NCI-H510A treated with DMSO at 0.1 percent for 48 hours (cell line): ENCODE measurements at places on chromosomes 4 and X.

DNA sequence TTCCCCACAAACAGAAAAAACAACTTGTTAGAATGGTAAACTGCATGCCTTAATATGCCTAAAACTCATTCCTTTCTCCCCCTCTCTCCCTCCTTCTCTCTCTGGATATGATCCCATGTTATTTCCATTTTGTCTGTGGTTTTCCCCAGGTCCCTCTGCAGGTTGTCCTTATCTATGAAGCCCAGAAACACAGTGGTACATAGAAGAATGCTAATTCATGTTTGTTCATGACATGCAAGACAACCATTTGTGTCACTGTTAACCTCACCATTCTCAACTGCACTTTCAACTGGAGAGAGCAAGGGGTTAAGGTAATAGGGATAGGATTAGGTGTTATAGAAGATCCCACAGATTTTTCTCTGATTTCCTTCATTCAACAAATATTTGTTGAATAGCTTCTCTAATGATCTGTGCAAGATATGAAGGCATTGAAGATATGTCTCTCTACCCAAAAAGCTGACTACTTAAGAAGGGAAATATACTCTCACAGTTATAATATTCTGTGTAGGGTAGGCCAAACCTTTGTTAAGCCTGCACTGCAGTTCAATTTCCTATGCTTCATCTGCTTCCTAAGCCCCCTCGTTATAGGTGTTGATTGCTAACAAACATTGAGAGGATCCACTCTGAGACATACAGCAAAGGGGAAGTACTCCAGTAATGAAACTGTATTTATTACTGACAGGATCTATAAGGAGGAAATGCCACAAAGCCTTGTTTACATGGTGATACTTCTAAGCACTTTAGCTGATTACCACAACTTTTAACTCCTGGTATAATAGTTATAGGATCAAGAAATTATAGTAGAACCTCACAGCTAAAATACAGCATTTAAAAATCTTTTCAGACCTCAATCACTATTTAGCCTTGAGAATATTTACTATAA lies 96.1 kb downstream of the FRYL start:
- DNase-seq, result peak; percentile 14

GRCh38 chr4:151519728-151520415 lies 110.9 kb downstream of the FHIP1A start:
- DNase-seq, result no peak

DNA sequence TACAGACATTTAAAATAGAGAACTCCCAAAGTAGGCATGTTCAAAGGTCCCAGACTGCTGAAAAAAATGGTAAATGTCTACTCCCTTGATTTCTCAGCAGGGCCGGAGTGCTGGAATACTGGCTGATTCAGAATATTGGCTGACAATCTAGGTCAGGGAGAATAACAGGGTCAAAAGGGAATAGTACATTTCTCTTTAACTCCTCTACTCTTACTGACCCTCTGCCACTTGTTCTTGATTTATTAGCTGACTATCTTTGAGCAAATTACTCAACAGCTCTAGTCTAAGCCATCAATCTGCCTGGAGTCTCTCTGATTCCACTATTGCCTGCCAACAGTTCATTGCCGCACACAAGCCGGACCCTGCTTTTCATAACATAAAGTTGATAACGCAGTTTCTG lies 19.7 kb upstream of the NWD2 start:
- DNase-seq, result no peak

DNA sequence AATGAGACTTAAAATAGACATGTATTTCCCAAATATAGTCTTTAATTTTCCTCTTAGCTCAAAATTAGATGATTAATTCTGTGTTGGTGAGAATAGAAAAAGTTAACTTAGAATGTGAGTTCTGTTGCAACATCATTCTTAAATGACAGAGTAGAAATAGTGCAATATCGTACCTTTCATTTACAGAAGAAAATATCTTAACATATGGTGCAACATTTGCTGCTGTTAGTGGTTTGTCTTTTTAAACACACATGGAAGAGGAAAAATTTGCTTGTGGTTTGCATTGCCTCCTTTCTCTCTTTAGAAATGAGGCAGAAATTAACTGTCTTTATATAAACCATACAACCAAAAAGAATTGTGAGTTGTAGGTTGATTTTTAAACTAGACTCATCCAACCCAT lies 39.3 kb upstream of the FHDC1 start:
- DNase-seq, result no peak

DNA sequence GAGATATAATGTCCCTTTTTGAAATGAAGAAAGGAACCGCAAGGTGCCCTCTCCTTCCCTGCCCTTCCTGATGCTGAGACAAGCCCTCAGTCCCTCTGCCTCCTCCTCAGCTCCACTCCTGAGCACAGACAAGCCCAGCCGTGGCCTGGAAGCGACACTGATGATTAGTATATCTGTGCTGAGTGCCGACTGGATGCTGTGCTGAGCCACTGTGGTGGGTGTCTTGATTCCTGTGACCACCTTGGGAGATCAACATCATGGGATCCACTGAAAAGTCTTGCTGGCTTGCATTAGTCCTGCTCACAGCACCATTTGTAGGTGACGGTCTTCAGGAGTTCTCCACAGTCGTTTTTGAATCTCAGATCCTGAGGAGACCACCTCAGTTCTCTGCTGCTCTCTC lies 59.5 kb upstream of the HGFAC start:
- DNase-seq, result no peak

- no peak for DNase-seq
These were observed 19.7 kb upstream of the ACSL1 start for GRCh38 chr4:184845367-184846021.

DNA sequence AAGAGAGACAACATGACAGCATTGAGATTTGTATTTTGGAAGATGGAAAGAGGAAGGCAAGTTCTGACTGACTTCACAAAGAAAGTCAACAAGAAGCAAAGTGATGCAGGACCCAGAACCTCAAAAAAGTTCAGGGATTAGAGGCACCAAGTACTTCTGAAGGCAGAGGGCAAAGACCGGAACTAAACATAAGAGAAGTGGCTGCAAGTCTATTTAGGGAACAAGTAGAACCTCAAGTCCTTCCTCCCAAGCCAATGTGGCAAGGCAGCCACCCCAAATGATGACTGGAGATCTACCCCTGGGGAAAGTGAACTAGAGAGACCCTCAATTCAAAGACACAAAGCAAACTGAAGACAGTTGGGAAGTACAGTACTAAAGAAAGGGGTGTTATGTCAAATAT lies 46.6 kb downstream of the SLC39A8 start:
- DNase-seq, result no peak

DNA sequence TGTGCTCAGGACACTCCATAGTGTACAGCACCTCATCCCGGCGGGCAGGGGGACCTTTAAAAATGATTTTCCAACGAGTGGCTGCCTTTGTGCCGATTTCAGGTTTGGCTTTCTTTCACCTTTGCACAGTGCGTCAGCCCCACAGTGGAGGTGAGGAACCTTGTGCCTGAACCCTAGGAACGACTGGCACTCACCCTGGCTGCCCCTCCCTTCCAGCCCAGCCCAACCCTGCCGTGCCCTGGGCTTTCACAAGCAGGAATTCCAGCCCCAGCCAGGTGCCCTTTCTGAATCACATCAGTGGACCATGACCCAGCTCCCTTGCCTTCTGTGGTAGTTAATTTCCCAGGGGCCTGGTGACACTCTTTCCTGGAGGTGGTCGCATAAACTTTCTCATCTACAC lies 1.3 kb downstream of the TMEM164 start:
- DNase-seq, result no peak

DNA sequence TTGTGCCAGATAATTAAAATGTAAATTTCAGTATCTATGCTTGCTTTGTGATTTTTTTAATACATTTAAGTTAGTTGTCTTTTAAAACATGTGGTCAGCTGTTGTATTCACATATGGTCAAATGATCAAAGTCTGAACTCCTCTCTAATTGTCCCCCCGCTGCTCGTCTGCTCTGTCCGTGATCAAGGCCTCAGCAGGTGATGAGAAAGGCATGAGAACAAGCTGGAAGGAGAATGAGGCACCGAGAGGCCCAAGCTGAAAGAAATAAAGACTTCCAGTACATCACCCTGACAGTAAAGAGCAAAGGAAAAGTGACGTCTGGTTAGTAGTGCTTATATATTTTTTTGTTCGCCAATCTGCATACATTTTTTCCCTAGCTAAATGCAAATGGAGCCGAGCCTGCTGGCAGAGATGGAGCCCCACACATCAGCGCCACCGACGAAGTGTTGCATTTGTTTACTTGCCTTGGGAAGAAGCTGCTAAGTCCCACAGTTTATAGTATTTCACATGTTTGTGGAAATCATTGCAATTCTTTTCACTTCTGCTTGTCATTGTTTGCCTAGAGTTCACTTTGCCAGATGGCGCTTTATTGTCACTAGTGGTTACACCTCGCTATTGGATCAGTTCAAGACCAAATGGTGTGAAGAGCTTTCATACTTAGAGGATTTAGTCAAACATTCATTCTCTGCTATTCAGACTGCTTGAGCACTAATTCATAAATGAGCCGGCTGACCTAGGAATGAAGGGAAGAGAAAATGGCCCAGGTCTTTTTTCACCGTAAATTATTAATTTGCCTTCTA lies 181.5 kb downstream of the ZIC3 start:
- no peak for DNase-seq

- no peak for DNase-seq
These were observed 14.5 kb downstream of the CSF2RA start for GRCh38 chrX:1283093-1283492.

DNA sequence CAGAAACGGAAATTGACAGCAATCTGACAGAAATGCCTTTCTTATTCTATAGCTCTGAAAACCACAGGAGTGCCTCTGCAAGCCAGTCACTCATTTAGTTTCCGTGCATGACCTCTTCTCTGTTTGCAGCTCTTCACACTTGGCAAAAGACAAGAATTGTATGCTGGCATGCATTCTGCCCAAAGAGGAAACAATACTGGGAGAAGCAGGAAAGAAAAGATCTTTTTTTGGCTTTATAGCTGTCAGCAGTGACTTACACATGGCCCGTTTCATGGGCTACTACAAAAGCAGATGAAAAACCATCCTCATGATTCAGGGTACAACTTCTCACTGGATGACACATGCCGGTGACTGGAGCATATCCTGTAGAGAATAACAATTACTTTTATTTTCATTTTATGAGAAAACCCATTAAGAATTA lies 249.4 kb downstream of the ADAMTS3 start:
- no peak for DNase-seq

DNA sequence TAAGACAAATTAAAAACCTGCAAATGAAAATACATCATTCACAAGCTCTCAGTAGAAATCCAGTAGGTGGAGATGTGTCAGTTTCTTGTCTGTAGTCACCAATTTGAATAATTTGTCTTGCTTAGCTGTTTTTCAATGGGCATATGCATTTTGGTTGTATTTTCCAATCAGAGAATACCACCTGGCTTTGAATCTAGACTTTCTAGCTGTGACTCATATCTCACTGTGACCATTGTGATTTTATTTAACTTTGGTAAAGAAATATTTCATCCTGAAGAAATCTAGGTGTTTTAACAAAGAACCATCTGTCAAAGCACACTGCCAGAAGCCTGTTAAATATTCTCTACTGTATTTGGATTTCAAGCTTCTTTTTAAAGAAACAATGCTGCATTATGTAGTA lies 1650.6 kb upstream of the IGFBP7 start:
- DNase-seq, result no peak

DNA sequence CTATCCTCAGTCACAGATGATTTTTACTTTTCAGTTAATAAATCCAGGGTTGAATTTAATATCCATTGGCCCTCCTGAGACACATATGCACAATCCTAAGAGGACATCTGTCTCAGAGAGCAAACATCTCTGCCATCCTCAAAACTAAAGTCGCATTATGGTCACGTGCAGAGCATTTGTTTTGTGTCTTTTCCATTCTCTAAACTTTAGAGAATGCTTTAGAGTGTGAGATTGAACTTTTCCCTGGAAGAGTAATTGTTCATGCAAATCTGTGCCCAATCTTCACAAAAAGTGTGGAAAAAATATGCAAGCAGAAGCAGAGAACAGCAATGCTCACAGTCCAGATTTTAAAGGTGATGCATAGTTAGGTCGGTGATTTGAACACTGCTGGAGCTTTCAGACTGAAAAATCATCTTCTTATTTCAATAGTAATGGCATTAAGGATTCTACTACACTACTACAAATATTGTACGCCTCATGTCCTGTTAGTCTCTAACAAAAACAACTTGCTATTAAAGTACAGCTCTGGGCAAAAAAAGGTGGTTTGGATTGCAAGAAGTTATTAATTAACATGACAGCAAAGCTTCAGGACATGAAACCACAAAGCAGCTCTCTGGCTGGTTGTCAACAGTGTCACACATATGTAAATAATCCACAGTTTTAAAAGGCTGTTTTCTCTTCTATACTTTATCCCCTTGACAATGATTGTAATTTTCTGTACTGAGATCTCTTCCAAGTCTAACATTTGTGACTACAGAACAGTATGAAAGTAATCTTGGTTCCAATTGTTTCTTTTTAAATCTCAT lies 19.9 kb downstream of the DCHS2 start:
- no peak for DNase-seq

- DNase-seq, result no peak
These were observed 2343.1 kb downstream of the PCDH7 start for GRCh38 chr4:33063241-33063640.

- DNase-seq, result no peak
These were observed 772.9 kb upstream of the SLIT2 start for GRCh38 chr4:19478791-19479190.

DNA sequence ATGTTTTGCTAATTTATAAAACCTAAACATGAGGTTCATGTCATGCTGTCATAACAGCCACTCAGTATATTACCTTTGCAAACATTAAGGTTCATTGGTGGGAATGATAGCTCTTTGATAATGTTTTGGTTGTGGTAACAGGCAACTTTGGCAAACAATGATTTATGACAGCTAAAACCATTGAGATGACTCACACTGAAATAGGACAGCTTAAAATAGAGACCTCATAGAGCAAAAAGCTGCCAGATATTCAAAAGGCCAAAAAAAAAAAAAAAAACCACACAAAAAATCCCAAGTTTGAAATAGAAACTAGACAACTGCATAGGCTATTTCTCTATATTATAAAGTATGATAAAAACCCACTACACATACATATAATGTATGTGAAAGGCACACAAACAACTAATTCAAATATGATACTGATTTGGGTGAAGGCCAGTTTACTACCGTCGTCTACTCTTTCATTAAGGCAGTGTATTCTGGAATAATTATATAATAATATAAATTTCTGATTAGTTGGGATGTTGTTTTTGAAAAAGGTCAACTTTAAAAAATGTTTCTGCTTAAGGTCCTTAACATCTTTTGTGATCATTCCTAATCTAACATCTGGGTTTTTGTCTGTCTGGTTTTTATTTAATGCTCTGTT lies 646.0 kb upstream of the PITX2 start:
- DNase-seq, result no peak

- no peak for DNase-seq
These were observed 54.5 kb upstream of the BCOR start for GRCh38 chrX:40152173-40152711.

- DNase-seq, result peak; percentile 2
These were observed 140.7 kb downstream of the RPS6KA6 start for GRCh38 chrX:84047339-84047738.

DNA sequence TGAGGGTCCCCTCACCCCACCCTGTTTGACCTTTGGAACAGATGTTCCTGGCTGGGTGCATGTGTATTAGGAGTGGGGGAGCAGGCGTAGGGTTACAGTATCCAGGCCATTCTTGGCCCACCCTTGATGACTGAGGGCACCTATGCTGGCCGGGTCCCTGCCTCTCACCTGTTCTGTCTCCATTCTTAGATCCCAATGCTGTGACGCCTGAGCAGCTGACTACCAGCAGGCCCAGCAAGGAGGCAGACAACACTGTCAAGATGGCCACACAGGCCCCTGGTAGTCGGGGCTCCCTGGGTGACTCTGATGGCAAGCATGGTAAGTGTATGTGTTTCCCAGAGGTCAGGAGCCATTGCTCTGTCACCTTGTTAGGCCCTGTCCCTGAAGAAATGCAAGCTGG lies 10.9 kb downstream of the EFNB1 start:
- DNase-seq, result no peak
